ENCODE measurements at places on chromosomes 16 and 17.
A peak's percentile ranks its signal among the peaks of the same experiment; 100 is the strongest.

DNA sequence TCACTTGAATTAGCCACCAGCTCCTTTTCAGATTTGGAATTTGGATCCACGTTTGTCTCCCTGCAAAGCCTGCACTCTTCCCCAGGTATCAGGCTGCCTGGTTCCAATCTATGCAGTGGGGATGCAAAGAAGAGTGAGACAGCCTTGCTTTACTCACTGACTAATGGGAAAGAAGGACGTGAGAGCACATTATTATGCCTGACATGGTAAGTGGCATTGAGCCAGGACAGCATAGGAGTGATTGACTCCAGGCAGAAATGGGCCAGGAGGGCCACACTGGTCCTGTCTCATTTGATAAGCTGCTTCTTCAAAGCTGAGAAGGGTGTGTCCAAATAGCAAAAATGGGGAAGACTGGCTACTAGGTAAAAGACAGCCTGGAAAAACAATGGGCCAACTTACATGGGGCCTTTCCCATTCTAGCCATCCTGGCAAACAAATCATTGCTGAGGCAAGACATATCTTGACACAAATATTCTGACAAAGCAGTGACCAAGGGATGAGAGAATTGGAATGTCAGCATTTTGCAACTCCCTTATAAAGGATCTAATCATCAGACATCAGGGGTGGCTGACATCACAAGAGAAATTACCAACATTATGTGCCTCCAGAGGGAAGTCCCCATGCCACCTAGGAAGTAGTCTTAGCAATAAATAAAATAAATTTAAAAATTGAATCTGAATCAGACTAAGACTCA, 38.6 kb downstream of the CDH11 start:
- no peak for DNase-seq

DNA sequence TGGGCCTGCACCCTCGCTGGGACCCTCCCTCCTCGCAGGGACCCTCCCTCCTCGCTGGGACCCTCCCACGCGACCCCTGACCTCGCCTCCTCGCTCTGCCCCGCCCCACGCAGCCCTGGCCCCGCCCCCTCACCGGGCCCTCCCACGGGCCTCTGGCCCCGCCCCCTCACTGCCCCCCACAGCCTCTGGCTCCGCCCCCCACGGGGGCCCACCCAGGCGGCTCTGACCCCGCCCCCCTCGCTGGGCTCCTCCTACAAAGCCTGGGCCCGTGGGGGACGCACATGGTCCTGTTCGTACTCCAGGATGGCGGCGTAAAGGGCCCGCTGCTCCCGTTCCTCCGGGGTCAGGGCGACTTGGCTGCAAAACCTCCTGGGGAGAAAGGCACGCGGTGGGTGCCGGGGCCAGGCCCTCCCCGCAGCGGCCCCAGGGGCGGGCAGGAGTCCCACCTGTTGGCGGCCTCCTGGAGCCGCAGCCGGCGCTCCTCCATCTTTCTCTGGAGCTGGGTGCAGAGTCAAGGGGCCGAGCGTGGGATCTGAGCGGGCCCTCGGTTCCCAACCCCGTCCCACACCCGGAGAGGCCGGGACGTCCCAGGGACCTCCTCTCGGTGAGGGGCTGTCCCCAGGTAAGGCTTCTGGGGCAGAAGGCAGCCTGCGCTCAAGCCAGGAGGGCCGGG, 9.0 kb downstream of the VPS9D1 start:
- DNase-seq, result no peak

- no peak for DNase-seq
Observed at GRCh38 chr17:17745476-17746455, 64.5 kb downstream of the RAI1 start.

- DNase-seq, result no peak
Observed at GRCh38 chr17:17433000-17433703, 43.6 kb upstream of the MED9 start.

DNA sequence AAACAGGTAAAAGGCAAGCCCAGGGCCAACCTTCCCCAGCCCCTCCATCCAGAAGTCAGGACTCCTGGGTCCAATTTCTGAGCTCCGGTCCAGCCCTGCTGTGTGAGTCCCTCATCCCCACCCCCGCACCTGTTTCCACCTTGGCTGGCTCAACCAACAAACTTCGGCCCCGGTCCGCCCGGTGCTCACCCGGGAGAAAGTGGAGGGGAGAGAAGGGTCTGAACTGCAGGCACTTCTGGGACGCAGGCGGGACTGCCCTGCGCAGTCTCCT, 541 bp downstream of the RHBDF2 start:
- no peak for DNase-seq

DNA sequence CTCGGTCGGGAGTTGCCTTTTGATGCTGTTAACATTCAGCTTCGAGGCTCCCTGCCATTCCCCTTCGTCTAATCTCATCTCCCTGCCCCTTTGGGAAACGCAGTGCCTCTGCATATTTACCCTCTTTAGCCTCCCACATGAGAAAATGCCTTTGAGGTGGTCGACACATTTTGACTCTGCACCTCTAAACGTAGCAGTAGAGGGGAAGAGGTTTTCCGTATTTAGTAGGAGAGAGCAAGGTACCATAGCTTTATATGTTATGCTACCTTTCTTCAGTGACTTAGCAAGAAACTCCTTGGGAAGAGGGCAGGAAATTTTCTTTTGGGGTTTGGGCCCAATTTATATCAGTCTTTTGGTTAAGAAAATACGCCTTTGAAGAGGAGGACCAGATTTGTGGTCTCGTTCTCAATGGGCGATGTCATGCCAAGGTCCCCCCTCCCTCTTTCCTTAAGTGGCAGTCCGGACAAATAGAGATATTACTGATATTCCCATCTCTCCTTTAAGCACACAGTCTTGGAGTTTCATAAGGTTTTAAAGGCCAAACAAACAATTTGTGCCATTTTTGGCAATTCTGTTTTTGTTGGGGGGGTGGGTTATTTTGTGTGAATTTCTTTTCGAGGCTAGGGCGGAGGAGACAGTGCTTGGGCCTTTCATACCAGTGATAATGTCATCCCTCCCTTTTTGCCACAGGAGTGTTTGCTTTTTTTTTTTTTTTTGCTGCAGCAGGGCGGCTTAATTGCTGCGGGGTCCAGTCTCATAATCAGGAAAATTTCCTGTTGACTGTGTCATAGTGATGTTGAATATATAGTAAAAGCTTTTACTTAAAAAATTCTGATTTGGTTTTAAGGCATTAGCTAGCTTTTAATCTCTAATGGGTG, 1.5 kb downstream of the PAFAH1B1 start:
- DNase-seq, result no peak

DNA sequence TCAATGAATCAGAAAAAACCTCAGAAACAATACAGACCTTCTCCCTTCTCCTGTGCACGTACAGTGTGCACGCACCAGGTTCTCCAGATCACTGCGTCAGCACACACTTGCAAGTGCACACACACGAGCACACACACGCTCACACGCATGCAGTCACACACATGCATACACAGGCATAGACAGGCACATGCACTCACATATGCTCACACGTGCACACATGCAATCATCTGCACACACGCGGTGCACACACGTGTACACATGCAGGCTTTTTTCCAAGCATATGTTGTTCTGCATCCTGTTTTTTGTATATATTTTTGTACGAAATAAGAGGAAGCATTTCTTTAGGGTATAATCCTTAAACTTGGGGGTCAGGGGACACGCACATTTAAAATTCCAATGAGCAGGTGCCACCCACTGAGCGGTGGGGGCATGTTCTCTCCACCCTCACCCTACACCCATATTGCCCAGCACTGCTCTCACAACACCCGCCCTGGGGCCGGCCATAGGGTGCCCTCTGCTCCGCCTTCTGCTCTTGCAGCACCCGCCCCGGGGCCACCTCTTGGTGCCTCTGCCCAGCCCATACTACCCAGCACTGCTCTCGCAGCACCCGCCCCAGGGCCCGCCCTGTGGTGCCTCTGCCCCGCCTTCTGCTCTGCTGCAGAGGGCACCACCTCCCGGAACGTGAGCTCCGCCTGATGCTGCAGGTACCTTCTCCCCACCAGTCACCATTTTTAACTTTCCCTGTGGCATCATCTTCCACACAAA, 20.9 kb downstream of the KLHDC4 start:
- DNase-seq, result no peak

- DNase-seq, result no peak
Observed at GRCh38 chr16:13061691-13062090, 160.3 kb downstream of the SHISA9 start.

DNA sequence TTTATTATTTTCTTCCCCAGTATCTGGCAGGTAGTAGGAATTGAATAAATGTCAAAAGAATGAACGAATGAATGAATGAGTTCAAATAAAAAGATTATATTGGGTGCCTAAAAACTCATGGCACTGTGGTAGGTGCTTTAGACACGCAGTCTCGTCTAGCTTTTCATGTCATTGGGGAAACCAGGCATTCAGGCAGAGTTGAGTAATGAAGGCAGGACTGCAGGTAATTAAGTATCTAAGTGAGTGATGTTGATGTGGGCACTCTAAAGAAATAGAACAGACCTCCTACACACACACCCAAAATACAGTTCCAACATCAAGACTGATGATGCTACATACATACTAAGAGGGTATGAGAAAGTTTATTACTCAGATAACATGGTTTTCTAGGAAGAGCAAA, 96.6 kb downstream of the ZNF18 start:
- DNase-seq, result no peak

DNA sequence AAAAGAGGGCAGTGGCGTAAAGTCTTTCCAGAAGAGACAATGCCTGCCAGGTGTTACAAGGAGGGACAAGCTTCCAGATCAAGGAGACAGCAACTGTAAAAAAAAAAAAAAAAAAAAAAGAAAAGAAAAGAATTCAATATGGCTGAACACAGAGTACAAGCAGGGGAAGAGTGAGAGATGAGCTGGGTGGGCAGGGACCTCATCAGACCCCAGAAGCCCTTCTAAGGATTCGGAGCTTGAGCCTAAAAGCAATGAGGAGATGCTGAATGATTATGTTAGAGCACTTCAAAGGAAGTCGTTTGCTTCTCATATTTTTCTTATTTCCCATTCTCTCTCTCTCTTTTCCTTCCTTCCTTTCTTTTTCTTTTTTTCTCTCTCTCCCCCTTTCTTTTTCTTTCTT, 103.0 kb downstream of the YPEL2 start:
- DNase-seq, result no peak

GRCh38 chr17:77285594-77286390, 145.0 kb downstream of the SEC14L1 start:
- DNase-seq, result no peak

DNA sequence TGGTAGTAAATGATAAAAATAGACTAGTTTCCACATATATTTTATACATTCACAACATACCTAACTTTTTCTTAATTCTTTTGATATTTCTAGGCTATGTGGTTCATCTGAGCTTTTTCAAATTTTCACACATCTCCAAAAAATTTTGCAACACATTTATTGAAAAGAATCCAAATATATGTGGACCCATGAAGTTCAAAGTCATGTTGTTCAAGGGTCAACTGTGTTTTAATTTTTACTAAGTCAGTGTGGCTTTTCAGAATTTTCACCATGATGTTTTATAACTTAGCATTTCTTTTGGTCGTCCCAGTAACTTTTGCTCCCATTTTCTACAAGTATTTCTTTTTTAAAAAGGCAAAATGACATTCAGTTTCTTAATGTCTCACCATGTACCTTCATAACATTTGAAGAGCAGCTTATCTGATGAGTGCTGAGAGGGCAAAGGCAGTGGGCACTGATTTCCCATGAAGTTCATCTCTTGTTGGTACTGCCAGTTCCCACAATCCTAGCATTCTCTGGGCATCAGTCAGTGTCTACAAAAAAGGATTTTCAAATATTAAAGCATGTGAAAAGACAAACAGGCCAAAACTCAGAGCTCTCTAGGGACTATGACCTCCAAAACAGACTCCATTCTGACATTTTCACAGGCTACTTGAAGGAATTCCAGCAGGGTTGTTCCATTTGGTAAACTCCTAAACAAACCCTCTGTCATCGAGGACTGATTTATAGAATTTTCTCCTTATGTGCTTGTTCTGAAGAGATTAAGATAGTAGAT, 80.3 kb downstream of the MRTFB start:
- DNase-seq, result peak; percentile 5

DNA sequence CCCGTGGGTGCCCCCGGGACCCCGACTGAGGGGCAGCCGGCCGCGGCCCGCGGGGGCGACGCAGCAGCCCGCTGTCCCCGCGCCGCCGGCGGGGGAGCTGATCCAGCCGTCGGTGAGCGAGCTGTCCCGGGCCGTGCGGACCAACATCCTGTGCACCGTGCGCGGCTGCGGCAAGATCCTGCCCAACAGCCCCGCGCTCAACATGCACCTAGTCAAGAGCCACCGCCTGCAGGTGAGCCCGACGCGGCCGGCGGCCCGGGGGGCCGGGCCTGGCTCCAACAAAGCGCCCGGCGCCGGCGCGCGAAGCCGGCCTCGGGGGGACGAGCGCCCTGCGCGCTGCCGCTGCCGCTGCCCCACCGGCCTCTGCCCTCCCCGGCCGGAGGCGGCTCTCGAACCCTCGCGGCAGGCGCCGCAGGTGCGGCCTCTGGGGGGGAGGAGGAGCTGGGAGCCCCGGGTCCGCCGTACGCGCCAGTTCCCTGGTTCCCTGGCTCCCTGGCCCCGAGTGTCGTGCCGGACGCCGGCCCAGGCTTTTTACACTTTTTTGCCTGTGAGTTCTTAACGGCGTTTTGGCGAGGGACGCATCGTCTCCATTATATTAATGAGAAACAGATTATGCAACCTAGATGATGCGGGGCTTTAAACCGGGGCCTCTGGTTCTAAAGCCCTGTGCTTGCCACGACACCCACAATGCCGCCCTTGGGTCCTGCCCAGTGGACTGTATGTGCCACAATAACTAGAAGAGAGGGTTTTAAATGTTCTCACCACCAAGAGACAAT, 521 bp downstream of the ATMIN start:
- DNase-seq, result no peak

DNA sequence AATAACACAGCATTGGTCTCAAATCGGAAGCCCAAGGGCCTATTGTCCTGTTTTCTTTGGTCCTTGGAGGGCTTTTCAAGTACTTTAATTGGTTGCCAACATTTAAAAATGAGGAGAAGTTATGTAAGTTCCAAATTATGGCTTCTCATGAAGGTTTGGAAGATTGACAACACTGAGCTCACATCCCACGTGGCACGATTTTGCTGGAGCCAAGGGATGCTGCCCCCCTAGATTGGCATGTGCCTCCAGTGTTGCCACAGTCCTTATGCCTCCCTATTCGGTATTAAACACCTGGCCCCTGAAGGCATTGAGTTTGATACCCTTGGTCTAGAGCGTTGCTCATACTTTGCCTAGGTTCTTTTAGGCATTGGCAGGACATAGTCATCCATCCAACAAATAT, 108.0 kb downstream of the ZNF18 start:
- no peak for DNase-seq

- DNase-seq, result no peak
Observed at GRCh38 chr17:50841949-50842354, 6.6 kb downstream of the WFIKKN2 start.
